ENCODE measurements at places on chromosomes 3 and 15.

- DNase-seq: no peak
Observed at GRCh38 chr3:165617134-165617533, 220.1 kb downstream of the BCHE start.

DNA sequence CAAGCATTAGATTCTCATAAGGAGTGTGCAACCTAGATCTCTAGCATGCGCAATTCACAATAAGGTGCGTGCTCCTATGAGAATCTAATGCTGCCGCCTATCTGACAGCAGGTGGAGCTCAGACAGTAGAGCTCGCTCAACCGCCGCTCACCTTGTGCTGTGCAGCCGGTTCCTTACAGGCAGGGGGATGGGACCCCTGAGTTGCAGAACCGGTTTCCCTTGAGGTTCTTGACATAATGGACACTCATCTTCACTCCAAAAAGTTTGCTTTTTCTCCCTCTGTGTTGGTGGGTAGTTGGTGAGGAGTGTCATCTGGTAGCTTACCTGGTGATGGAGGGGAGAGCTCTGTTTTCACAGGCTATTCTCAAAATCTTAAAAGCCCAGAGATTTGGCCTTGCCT is 324.0 kb upstream of the TBL1XR1 start:
- no peak for DNase-seq

GRCh38 chr3:53643757-53644156 is 149.3 kb downstream of the CACNA1D start:
- no peak for DNase-seq

DNA sequence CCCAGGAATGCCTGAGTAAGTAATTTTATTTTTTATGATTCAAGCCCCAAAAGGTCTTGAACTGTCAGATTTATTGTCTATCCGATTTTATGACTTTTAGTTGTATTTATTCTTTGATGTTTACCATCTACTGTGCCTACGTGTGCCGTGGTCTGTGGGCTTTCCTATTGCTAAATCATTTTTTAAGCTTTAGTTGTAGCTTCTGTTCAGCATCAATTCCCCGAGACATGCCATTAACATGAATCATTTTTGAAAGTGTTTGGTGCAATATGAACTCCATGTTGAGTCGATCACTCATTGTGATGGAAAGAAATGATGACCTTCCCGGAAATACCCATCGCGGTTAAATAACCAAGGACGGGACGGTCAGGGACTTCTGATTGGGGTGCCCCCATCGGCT is 268.7 kb upstream of the THRB start:
- DNase-seq: no peak

GRCh38 chr15:79178594-79178993 is 88.0 kb upstream of the RASGRF1 start:
- DNase-seq: no peak

Measured in esophagus squamous epithelium (tissue), 5 donors.